Epithelial cell of proximal tubule (primary cell): ENCODE measurements at places on chromosomes 4 and X. TPM values are rescaled to one million over a fixed set of nuclear protein-coding genes. Genes with fewer than 3 reads are reported as not detected.

DNA sequence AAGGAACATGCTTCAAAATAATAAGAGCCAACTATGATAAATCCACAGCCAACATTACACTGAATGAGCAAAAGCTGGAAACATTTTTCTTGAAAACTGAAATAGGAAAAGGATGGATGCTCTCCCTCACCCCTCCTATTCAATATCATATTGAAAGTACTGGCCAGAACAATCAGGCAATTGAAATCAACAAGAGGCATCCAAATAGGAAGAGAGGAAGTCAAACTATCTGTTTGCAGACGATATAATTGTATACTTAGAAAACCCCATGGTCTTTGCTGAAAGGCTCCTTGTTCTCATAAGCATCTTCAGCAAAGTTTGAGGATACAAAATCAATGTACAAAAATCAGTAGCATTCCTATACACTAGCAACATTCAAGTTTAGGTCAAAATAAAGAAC, 1562.5 kb upstream of the ADGRL3 start:
- no peak for DNase-seq

Gene CYP2U1
- 5.0 and 5.5 TPM in 2 replicates for total RNA-seq

GRCh38 chr4:82639971-82640370, 78.2 kb upstream of the TMEM150C start:
- DNase-seq = no peak

- no peak for DNase-seq
These were observed 137.4 kb upstream of the GUCY1A1 start for GRCh38 chr4:155529272-155529671.

DNA sequence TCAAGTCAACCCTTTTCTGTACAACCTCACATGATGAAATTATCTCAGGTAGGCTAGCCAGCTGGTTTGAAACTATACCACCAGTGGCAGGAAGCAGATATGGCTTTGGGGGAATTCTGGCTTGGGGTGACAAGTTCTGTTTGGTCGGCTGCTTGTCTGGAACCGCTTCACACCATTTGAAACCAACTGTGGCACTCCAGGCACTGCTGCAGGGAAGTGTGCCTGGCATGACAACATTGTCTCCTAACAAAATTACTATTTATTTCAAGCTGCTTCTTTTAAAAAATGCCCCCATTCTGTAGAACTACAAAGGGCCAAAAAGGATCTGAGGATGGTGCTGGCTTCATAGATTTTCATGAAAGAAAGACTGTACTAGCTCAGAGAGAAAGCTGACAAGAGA, 37.1 kb upstream of the GPM6B start:
- no peak for DNase-seq

DNA sequence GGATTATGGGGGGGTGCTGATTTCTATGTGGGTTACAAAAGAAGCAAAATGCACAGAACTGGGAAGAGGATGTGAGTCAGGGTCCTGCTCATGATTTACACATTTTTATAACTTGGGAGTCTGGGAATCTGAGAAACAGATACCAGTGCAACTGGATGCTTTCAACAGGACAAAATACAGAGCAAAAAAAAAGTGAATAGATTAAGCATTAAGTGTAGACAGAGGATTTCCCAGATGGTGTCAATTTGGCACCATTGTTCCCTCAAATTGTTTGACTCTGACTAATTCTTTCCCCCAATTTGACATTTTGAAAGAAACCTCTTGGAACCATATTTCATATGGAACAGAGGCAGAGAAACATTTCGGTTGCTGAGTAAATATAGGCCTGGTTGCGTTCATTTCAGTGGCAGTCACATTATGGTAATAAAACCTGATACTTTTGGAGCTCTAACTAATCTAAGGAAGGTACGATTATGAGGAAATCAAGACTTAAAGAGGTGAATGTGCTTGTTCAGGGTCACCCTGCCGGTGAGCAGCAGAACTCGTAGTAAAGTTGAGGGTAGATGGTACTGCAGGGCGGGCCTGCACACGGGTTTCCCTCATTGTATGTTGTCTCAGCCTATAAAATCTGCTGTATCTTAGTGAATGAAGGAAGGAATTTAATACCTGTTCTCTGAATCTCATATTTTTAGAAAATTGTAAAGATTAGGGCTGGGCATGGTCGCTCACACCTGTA, 18.7 kb upstream of the CDKL5 start:
- DNase-seq = no peak

GRCh38 chr4:151238477-151238876, 38.5 kb upstream of the PRSS48 start:
- DNase-seq = no peak

Gene FGB
- total RNA-seq = 2.9 and 54.3 TPM in 2 replicates

- no peak for DNase-seq
These were observed 33.0 kb downstream of the TFDP3 start for GRCh38 chrX:133185119-133185518.

Gene GAR1
- 12.7 and 27.7 TPM in 2 replicates for total RNA-seq

GRCh38 chr4:158209825-158210807, at the start of gene TMEM144:
TSS of gene TMEM144 (plus strand) at chr4:158210486. CDS start at chr4:158212668, 2,182 bp downstream.
- peak; percentile 72 for DNase-seq

Gene PDE5A
- total RNA-seq = 1.2 and 2.1 TPM in 2 replicates

DNA sequence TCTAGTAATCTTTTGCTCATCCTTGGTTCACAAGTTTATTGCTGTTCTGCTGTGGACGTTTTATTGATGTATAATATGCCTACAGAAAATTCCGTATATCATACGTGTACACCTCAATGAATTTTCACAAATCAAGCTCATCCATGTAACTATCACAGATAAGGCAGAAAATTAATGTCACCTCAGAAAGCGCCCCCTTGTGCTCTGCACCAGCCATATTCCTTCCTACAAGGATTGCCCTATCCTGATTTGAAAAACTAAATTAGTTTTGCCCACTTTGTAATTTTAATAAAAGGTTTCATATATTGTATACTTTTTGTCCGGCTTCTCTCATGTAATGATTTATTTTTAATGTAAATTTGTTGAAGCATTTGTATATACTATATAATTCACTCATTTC, 390.8 kb downstream of the ADGRL3 start:
- DNase-seq = no peak

- no peak for DNase-seq
These were observed 30.2 kb downstream of the NEK1 start for GRCh38 chr4:169582203-169582602.

GRCh38 chrX:110444996-110445395, 86.3 kb downstream of the RTL9 start:
- no peak for DNase-seq

GRCh38 chrX:16851421-16851820, 18.7 kb downstream of the RBBP7 start:
- DNase-seq = no peak

- DNase-seq = no peak
These were observed 10.7 kb upstream of the FNIP2 start for GRCh38 chr4:158758142-158758541.

DNA sequence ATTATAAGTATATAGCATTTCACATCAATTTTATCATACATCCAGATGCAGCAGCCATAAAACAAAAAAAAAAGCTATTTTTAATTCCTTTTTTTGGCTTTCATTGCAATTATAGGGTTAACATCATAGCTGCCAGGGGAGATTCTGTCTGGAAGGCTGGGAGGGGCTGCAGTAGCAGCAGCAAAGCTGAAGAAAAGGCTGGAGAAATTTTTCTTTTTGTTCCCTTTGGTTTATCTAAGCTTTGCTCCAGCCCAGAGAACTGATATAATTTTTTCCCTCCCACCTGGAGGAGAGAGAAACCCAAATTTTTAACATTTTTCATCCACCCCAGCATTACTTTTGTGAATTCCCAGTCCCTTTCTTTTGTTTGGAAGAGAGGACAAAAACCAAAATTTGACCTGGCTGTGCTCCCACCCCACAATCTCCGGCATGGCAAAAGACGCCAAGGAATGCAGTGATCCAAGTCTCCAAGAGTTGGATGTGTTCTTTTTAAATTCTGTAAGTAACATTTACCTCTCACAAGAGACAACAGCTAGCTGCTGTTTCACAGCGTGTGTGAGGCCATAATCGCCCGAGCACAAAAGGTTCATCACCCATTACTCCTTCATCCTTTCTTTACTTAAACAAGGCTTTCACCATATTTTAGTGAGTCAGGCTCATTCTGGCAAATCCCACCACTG, 25.1 kb upstream of the FAM156A start:
- no peak for DNase-seq
